ENCODE measurements at places on chromosomes 3 and 15.

- DNase-seq: no peak
Observed at GRCh38 chr3:191424881-191425280, 36.1 kb upstream of the PYDC2 start.

DNA sequence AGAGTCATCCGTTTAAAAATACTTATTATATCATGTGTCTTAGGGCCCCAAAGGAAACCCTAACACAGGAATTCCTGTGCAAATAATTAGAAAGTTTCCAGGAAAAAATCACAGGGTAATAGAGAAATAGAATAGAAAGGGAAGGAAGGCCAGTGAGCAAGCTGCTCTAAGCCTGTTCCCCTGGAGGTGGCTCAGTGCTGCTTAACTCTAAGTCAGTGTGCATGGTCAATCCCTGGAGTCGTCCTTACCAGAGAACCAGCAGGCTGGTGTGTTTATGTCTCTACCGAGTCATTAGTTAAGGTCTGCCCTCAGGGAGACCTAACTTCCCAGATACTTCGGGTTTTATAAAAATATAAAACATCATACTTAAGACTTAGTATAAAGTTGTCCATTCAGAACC lies 21.0 kb upstream of the MCF2L2 start:
- no peak for DNase-seq

GRCh38 chr3:146138902-146139301 lies 22.1 kb downstream of the PLOD2 start:
- no peak for DNase-seq

GRCh38 chr3:160346511-160346910 lies 52.5 kb downstream of the IFT80 start:
- DNase-seq: no peak

- no peak for DNase-seq
Observed at GRCh38 chr3:134640378-134640777, 10.4 kb downstream of the KY start.

GRCh38 chr3:196631682-196632045 lies 7.8 kb upstream of the NRROS start:
- DNase-seq: no peak

DNA sequence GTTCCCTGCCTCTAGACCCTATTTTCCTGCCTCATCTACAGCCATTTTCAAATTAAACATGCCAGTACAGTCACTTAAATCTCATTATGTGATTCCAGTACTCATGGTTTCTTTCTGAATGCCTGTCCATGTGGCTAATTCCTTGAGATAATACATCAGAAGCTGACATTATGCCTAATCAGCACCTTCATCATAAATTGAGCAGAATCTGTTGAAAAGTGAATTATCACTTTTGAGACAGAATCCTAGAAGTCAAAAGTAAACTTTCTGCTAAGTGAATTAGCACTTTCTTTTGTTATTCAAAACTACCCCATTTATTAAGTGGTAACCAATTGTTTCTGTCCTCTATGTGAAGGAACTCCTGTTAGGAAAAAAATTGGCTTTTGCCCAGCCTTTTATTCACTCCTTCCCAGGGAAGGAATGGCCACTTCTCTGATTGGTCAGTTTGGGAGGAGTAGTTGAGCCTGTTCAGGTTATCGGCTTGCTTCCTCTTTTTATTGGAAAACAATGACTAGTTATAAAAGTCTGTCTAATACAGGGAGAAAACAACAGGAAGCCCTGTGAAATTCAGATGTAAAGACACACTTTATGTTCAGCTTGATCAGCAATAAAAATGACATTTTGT lies 40.5 kb downstream of the OSTN start:
- no peak for DNase-seq

DNA sequence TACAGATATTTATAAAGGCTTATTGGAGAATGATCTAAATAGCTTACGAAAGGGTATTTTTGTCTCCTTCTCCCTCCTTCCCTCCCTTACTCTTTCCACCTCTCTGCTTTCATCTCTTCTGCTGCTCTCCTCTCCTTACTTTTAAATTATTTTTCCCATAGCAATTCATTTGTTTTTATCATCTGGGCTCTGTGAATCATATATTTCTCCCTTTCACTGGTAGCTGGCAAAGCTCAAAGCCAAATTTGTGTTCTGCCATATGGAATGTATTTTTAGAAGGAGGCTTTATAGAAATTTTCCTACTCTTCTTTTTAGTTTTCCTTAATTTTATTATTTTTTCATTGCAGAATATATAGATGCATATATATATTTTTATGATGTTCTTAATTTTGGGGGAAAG lies 385.8 kb downstream of the C3orf38 start:
- no peak for DNase-seq

DNA sequence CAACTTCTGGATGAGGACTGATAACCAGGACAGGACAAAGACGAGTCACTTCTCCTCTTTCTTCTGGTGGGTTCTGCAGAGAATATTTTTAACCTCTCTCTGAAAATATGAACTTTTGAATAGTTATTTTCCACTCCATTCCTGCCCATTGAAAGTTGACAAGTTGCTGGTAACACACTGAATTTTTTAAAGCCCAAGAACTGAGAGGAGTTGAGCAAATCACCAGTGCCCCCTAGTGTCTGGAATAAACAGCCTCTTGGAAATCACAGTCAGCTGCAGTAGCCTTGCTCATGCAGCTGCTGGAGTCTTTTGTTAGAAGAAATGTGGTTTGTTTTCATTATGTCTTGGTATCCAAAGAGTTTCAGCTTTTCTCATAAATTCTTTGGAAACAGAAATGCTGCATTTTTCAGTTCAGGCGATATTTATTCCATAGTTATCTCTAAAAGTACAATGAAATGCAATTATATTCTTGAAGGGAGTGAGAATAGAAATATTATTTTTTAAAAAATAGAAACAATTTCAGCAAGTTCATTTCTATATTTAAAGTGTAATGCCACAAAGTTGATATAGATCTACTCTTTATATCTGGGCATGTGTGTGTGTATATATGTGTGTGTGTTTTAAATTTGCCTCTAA lies 741.0 kb upstream of the CBLB start:
- no peak for DNase-seq

DNA sequence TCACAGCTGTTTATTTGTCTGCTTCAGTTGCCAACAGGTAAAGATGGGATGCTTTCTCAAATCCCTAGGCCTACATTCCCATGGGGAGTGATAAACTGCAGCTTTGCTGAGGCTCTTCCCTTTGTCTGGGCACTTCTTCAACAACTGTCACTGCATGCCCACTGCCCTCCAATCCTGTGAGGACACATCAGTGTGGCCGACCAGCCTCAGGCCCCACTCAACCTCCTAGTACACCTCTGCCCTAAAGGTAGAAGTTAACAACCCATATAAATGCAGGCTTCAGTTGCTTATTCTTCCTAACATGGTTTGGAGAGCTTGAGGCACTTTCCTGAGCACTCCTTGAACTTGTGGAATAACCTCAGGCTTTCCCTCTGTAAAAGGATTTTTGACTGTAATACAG lies 49.6 kb downstream of the ROPN1B start:
- no peak for DNase-seq

GRCh38 chr3:94616833-94617232 lies 554.0 kb downstream of the NSUN3 start:
- no peak for DNase-seq

DNA sequence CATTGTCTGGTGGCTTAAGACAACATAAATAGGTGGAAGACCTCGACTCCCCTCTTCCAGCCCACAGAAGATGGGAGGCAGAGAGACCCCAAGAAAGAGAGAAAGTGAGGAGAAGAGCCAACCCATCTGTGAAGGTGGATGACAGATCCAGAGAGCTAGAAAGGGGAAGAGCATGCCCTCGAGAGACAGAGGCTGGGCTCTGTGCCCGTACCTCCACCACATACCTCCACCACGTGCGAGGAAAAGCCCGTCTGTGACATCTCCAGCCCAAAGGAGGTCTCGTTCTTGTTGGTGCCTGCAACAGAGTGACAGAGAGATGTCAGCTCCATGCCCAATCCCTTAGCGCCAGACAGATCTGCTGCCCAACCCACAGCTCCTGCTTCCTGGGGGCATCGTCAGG lies 71.1 kb downstream of the FEM1B start:
- DNase-seq: no peak

- no peak for DNase-seq
Observed at GRCh38 chr3:180282386-180282785, 245.6 kb upstream of the PEX5L start.

DNA sequence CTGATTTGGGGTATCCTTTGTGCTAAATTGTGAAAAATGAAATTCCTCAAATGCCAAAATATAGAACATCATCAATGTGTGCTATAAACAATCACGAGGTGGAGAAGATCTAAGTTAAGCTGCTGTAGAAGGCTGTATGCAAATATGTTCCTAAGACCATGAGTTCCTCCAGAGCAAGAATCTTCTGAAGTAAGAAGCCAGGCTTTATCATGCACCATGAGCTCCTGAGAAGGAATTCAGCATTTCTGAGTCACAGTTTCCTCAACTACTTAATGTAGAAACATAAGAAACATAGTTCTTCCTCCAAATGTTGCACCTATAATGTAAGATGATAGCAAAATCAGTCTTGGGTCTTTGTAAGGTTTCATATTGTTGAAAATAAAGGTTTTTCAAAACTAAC lies 241.7 kb upstream of the MDFIC2 start:
- no peak for DNase-seq

DNA sequence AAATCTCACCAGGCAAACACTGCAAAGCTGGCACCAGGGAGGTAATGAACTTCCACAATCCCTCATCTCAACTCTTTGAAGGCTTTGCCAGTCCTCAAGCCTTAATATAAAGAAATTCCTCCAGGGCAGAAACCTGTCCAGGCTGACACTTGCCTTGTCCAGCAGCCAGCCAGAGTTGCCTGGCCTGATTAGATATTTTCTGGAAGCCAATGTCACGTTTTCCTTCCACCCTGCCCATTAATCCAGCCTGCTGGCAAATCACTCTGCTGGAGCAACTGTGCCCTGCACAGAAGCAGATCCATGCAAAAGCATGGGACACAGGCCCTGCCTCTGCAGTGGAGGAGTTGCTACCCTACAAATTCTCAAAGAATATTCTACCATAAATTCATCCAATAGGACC lies 56.5 kb downstream of the HEG1 start:
- no peak for DNase-seq

DNA sequence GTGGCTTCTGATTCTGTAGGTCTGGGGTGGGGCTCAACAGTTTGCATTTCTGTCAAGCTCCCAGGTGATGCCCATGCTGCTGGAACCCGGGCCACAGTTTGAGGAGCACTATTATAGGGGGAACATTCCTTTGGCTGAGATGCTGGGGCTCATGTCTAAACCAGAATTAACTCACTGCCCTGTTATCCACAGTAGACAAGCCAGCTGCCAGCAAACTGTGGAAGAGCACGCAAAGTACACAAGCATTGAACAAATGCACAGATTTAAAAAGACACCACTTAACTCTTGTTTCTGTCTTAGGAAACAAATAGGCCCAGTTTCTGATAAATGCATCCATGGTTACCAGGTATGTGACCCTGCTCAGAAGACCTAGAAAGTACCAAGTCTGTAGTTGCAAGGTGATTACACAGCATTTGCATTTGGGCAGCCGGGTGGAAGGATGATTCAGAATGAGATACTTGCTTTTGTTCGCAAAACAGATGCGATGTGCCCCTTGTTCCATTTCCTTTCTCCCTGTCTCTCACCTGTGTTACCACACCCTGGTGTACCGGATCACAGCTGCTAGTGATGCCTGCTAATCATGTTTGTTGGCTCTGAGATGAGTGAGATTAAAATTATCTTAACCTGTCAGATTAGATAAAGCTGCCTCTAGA lies 12.4 kb downstream of the GYG1 start:
- no peak for DNase-seq

GRCh38 chr3:105837947-105838346 lies 30.9 kb downstream of the CBLB start:
- no peak for DNase-seq

DNA sequence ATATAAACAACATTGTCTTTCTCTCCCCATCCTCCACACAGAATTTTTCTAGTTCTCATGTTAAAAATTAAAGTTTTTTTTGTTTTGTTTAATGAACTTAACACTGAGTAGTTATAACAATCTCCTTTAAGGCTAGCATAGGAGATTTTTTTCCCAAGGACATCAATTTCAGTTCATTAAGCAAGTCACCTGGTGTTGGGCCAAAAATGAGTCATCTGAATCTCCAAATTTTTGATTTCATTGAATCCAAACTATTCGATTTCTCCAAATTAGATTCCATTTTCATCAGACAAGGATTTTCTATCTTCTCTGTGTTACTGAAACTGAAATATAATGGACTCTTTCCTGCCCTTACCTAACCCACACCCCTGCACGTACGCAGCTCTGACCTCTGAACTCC lies 631.4 kb upstream of the MDFIC2 start:
- DNase-seq: no peak

DNA sequence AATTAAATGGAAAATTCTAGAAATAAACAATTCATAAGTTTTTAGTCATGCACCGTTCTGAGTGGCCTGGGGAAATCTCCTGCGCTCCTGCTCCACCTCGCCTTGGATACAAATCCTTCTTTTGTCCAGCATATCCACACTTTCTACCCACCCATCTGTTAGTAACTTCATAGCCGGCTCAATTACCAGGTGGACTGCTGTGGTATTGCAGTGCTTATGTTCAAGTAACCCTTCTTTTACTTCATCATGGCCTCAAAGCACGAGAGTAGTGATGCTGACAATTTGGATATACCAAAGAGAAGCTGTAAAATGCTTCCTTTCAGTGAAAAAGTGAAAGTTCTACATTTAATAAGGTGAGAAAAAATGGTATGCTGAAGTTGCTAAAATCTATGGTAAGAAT lies 142.3 kb upstream of the CHL1 start:
- no peak for DNase-seq

GRCh38 chr3:33798418-33799201 lies at the start of gene PDCD6IP:
Gene PDCD6IP (plus strand): TSS chr3:33798630. CDS start chr3:33798729, 99 bp downstream.
- DNase-seq: peak; percentile 51

DNA sequence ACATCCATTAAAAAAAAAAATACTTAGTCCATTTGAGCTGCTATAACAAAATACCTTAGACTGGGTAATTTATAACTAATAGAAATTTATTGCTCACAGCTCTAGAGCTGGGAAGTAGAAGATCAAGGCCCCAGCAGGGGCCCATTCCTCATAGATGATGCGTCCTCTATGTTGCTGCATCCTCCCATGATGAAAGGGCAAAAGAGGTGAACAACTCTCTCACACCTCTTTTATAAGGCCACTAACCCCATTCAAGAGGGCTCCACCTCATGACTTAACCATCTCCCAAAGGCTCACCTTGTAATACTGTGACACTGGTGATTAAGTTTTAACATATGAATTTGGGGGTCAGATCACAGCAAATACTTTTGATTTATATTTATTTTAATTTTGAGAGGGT lies 3.0 kb upstream of the TLNRD1 start:
- DNase-seq: no peak

- no peak for DNase-seq
Observed at GRCh38 chr3:10653866-10654611, 148.7 kb upstream of the ATP2B2 start.

DNA sequence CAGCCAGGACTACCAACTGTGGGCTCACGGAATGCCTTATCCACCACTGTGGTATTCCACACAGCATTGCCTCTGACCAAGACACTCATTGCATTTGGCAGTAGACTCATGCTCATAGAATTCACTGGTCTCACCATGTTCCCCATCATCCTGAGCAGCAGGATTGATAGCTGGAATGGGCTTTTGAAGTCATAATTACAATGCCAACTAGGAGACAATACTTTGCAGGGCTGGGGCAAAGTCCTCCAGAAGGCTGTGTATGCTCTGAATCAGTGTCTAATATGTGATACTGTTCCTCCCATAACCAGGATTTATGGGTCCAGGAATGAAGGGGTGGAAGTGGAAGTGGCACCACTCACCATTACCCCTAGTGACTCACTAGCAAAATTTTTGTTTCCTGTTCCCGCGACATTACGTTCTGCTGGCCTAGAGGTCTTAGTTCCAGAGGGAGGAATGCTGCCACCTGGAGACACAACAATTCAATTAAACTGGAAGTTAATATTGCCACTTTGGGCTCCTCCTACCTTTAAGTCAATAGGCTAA lies 58.6 kb upstream of the CCDC80 start:
- DNase-seq: no peak
